ENCODE measurements at places on chromosomes 1 and 21. TPM values are rescaled to one million over a fixed set of nuclear protein-coding genes. Genes with fewer than 3 reads are reported as not detected.

DNA sequence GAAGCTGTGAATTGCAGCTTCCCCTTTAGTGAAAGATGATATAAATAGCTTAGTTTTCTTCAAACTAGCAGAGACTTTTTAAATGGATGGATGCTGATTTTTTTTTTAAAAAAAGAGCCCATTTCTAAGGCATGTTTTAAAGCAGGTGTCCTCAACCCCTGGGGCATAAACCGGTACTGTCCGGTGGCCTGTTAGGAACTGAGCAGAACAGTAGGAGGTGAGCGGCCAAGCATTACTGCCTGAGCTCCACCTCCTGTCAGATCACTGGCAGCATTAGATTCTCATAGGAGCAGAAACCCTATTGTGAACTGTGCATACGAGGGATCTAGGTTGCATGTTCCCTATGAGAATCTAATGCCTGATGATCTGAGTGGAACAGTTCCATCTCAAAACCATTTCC lies 31.2 kb downstream of the CR1L start:
- no peak for DNase-seq

DNA sequence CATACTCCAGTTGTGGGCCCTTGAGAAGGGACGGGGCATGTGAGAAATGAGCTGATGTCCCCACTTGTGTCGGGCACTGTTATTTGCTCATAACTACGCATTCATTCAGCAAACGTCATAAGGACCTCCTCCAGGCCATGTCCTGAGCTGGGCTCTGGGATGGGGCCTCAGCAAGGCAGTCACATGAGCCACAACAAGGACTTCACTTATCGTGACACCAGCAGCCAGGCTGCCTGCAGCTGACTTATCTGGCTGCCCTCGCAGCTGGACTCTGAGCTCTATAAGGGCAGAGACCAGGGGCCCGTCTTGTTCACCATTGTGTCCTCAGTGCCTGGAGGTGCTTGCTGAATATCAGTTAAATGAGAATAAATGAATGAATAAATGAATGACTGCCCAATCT lies 37.5 kb upstream of the GRIK3 start:
- no peak for DNase-seq

DNA sequence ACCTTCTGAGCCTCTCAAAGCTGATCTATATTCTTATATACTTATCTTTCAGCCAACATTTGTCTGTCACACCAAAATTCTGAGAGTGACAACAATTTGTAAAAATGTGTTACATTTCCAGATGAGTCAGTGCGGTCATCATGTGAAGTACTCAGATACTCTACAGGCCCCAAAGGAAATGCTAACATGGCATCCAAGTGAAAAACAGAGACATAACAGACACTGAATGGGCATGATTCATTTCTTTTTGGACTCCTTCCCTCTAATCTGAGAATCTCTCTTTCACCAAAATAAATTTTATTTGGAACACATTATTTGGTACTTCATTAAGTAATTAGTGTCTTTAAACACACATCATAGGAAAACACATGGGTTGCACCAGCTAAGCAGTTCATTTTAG lies 96.6 kb downstream of the SLC44A5 start:
- DNase-seq = no peak

- DNase-seq = no peak
Observed at GRCh38 chr1:59143133-59143487, 153.8 kb upstream of the FGGY start.

The DMRTA2 gene
- not detected for total RNA-seq

The CFAP57 gene
- total RNA-seq = not detected

The GSTM1 gene
- not detected for total RNA-seq

The ZNF436 gene
- total RNA-seq = 21.1 TPM

The FCRL2 gene
- total RNA-seq = not detected

All from suprapubic skin (tissue), 4 donors.